ENCODE measurements at places on chromosomes 7 and 10.

GRCh38 chr7:66105263-66105748, 9.3 kb upstream of the CRCP start:
- DNase-seq: no peak

- no peak for DNase-seq
Measured at GRCh38 chr10:129897871-129898626, 66.0 kb downstream of the EBF3 start.

DNA sequence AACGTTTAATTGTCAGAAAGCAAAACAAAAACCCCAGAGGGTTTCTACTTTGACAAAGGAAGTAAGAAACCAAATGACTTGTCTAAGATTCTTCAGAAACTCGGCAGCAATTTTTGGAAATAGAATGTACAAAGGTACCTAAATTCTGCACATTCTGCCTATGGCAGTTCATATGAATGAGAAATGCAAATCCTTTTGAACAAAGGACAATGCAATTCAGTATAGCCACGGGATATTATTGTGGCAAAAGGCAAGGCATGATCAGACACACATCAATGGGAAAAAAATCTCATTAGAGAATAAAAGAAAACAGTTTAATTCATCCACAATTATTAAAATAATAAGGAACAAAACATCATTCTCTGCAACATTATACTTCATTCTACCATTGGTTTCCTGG, 93.4 kb downstream of the SEMA3C start:
- DNase-seq: no peak

DNA sequence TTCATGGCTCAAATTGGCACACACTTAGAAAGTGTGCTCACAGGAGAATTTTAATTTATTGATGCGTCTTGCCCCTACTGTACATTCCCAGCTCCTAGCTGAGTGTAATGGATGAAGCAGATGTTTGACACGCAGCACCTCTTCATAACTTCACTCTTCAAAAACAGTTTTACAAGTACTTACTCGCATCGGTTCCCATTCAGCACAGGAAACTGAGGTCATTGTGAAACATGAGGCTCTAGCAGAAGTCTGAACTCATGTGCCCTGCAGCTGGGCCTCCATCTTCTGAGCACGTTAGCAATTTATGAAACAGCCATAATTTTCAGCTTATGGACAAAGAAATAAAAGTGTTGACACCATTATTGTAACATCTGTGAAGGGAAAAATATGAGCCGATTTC, 558.9 kb upstream of the MGMT start:
- no peak for DNase-seq

DNA sequence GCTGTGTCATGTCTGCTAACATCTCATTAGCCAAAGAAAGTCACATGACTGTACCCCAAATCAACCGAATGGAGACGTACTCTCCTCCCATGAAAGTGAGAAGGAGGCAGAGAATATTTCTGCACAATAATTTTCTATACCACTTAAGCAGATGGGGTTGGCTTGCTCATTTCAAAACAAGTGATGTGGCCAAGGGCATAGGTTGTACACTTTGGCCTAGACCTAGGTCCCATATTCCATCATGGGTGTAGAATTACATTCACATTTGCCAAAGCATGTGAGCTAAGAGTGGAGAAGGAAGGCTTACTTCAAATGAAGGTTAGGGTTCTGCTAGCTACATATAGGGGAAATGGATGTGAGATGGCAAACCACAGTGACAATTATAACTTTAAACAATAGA, 83.0 kb downstream of the ZNF365 start:
- DNase-seq: no peak
